ENCODE measurements at places on chromosomes 2 and 18.
A peak's percentile ranks its signal among the peaks of the same experiment; 100 is the strongest.

GRCh38 chr2:75003276-75003675, 44.8 kb downstream of the POLE4 start:
- DNase-seq, result no peak

- no peak for DNase-seq
These were observed 11.2 kb upstream of the NCKAP1 start for GRCh38 chr2:183049420-183049819.

GRCh38 chr2:190891889-190892288, 11.3 kb downstream of the GLS start:
- peak; percentile 53 for DNase-seq

GRCh38 chr2:150599889-150600288, 112.4 kb upstream of the RND3 start:
- DNase-seq, result no peak

DNA sequence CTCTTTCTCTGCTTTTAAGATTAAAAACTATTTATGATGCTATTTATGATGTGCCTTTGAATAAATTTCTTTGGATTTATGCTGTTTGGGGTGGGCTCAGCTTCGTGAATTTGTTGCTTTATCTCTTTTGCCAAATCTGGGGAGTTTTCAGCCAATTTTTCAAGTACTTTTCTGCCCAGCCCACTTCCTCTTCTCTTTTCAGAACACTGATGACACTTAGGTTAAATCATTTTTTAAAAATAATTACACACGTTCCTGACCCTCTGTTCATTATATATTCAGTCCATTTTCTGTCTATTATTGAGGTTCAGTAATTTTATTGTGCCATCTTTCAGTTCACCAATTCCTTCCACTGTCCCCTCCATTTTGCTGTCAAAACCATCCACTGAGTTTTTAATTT, 14.8 kb upstream of the BCL2L11 start:
- DNase-seq, result no peak

- no peak for DNase-seq
These were observed 86.1 kb downstream of the LPIN1 start for GRCh38 chr2:11832531-11832930.
